ENCODE measurements at places on chromosomes 3 and 15.
A peak's percentile ranks its signal among the peaks of the same experiment; 100 is the strongest.

- no peak for DNase-seq
Measured at GRCh38 chr3:160097478-160097877, 108.8 kb downstream of the IL12A start.

DNA sequence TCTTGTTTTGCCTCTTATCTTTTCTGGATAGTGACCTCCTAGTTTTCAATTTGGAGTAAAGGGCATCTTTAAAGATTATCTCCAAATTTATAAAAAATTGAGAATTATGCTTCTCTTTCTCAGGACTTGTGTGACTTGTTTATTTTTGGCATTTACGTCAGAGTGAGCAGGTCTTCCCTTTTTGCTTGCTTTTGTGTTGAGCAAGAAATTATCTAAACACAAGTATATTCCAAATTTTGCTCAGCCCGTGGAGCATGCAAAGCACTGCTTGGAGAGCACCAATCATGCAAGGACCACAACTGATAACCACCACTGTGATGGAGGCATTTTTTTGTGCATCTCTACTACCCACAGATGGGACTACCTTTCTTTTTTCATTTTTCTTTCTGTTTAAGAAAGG is 7.1 kb downstream of the SLC25A26 start:
- no peak for DNase-seq

GRCh38 chr3:99532246-99532645 is 106.1 kb upstream of the COL8A1 start:
- peak; percentile 93 for DNase-seq

DNA sequence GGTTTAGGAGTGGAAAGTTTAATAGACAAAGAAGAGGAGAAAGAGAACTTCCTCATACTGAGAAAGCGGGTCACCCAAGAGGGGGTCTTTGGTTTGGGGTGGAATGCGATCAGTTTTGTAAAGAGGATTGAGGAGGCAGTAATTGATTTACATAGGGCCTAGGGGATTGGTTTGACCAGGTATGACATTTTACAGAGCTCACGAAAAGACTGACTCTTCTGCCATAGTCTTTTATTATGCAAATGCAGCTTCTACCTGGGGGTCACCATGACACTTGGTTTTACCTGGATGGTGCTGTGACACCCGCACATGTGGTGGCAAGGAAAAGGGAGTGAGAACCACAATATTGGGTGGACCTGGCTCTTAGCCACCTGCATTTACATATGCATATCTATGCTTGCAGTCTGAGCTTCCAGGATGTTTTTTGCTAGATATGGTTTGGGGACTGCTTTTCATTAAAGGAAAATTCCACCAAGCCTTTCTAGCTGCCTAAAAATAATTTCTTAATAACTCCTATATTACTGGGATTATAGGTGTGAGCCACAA is 6.9 kb upstream of the NME9 start:
- DNase-seq, result no peak

- DNase-seq, result no peak
Measured at GRCh38 chr3:76028774-76029173, 243.4 kb upstream of the ZNF717 start.

DNA sequence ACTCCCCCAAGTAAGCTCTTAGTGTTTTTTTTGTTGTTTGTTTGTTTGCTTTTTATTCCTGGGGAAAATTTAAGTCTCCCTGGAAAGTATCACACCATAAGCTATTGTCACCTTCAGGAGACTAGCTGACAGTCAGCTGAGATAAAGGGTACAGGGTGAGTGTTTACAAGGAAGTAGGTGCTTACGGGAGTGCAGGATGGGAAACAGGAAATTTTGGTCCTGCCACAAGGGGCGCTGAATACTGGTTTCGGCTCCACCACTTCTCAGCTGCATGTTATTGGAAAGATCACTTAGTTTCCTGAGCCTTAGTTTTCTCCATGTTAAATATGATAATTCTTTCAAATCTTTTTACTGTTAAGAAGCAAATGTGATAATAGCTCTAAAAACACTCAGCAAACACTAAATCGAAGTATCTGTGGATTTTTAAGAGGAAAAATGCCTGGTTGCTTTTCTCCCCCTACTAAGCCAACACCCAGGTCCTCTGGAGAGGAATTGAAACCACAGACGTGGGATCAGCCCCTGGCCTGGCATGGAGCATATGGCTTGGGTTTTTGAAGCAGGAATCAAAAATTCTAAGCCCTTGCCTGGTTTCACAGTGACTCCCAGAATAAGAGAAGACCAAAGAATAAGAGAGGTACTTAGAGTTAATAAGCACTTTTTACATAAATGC is 90.7 kb downstream of the SCN11A start:
- DNase-seq, result peak; percentile 63

- no peak for DNase-seq
Measured at GRCh38 chr15:39783244-39783820, 691 bp upstream of the FSIP1 start.

- no peak for DNase-seq
Measured at GRCh38 chr3:66411474-66411873, 89.3 kb downstream of the LRIG1 start.

GRCh38 chr15:70794596-70795310 is 31.4 kb upstream of the UACA start:
- no peak for DNase-seq

DNA sequence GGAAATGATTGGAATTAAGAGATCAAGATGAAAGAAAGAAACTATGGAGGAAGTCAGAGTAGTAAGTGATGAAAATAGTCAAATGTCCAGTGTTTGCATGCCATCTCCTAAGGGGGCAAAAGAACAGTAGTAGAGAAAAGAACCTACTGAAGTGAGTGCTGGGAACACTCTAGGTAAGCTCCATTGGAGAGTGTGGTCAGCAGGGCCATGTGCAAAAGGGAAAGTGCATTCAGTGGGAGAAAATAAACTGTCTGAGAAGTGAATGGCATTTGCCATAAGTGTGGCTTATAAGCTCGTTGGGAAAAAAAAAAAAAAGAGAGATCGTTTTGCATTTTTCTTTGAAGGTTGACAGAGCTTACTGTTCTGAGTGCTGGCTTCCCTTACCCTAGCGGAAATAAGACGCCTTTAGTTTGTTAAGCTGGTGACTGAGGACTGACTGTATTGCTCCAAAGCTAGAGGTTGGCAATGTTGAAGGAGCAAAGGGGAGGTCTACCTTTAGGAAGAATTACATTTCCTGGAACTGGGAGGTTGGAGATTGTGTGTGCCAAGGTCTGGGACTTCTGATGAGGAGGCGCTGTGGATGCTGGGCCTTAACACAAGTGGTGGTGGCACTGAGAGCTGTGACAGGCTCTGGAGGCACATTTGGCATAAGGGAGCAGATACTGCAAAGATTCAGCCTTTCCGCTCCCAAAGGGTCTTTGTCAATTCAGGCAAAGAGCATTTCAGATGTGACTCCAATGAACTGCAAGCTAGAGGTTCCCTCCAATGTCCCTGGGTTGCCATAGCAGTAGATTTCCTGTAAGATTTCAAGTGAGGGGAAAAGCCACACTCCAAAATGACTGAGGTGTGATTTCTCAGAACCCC is 287.8 kb upstream of the SATB1 start:
- DNase-seq, result no peak

DNA sequence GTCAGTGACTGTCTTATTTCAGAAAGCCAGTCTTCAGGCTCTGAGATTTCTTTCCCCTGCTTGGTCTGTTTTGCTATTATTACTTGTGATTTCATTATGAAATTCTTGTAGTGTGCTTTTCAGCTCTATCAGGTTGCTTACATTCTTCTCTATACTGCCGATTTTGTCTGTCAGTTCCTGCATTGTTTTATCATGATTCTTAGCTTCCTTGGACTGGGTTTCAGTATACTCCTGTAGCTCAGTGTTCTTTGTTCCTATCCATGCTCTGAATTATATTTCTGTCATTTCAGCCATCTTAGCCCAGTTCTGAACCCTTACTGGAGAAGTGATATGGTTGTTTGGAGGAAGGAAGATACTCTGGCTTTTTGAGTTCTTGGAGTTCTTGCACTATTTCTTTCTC is 40.5 kb downstream of the CEP63 start:
- DNase-seq, result no peak

GRCh38 chr3:100538339-100538706 is 45.9 kb downstream of the TMEM45A start:
- DNase-seq, result no peak

- DNase-seq, result no peak
Measured at GRCh38 chr15:59251001-59251845, 44.6 kb downstream of the LDHAL6B start.

- no peak for DNase-seq
Measured at GRCh38 chr3:112007633-112008032, 8.9 kb downstream of the TAGLN3 start.

GRCh38 chr15:72967811-72968530 is 84.3 kb upstream of the NEO1 start:
- no peak for DNase-seq

- DNase-seq, result peak; percentile 19
Measured at GRCh38 chr3:192082730-192083660, 622.0 kb downstream of the PYDC2 start.

DNA sequence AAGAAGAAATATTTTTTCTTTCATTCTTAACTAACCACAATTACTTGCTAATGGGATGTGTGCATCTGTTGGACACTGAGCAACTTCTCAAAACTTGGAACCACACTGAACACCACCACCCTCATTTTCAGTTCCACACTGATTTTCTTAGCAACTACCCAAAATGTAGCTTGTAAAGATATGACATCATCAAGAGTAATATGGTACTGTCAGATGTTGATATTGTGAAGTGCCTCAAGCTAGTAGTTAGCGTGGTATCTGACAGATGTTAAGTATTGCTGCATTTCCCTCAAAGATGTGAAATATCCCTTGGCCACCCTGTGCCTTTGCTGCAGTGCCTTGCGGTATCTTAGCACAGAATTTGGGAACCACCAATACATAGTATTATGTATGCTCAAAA is 9.3 kb downstream of the RFTN1 start:
- DNase-seq, result no peak

- DNase-seq, result no peak
Measured at GRCh38 chr15:66885281-66885915, 180.0 kb upstream of the SMAD3 start.

- no peak for DNase-seq
Measured at GRCh38 chr15:96487245-96487644, 156.7 kb downstream of the NR2F2 start.

DNA sequence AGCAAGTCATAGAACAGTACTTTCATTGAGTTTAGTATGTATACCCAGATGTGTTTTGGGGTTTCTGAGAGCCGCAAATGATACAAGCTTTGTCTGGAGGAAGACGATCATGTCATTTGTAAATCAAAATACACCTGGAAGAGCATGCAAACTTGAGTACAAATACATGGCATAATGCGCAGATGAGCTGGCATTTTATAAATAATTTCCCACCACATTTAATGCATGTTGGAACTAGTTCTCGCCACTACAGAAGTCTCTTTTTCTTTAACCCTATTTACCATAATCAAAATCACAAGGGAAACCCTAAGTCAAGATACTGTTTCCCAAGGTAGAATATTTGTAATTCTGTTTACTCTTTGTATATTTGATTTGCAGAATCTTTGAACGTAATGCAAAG is 318.6 kb downstream of the EPHA3 start:
- DNase-seq, result no peak

DNA sequence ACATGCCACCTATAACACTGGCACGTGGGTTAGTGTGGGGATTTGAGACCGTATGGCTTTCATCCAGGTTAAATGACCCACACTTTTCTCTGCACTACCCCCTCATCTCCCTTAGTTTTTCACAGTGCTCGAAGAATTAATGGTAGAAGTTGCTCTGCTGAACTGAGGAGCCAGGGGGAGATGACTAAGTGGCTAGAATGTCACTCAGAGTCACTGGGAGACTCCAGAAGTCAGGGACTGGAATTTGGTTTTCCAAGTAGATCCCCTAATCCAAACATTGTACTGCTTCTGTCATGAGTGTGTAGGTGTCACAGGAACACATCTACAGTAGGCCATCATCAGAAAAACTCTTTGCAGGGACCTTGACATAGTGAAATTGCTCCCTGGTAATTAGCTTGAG is 181.0 kb upstream of the RASGRP1 start:
- no peak for DNase-seq

DNA sequence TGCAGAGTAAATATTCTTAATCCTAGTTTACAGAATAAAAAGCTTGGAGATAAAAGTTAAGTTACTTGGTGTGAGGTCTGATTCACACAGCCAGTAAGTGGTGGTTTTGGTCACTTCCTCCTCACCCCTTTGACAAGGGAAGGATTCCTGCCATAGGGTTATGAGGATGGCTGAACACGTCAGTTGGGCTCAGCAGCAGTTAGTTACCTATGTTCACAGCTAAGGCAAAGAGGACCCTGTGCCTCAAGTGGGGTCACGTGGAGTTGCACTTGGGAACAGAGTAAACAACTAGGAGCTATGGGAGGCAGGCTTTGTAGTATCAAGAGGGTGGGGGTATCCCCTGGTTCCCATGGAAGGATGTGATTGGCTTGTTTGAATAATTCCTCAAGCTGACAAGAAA is 232.2 kb downstream of the UBE2E2 start:
- DNase-seq, result no peak

DNA sequence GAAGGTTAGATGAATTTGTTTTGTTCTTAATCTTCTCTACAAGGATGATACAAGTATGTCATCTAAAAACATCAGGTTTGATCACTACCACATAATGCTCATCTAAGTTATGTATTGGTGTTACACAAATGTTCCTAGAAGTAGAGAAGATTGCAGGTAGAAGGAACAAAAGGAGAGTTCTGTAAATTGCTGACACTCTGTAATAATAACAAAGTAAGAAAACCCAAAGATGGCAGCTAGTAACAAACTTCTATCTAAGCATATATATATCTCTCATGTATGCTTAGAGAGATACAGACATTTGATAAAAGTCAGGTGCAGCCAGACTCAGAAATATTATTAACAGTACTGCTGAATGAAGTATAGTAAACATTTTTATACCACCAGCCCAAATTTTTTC is 20.2 kb upstream of the CFAP44 start:
- DNase-seq, result no peak

- DNase-seq, result no peak
Measured at GRCh38 chr15:62592920-62593319, 427.8 kb upstream of the C2CD4B start.

DNA sequence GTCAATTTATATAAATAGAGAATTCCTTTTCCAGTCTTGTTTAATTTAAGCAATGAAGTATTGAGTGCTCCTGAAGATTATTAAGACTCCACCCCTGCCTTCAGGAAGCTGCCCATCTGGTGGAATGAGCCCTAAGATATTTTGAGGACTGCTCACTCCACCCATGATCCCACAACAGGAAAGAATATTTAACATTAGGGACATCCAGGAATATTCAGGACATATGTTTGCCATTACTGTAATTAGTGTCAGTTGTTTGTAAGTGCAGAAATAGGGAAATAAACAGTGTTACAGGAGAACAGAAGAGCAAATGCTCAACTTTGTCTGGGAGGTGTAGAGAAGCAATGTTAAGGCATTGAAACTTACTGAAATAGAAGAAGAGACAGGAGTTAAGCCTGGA is 375.0 kb downstream of the ROBO2 start:
- DNase-seq, result no peak

Data from PC-3 (cell line).